ENCODE measurements at places on chromosomes 2 and 18.
A peak's percentile ranks its signal among the peaks of the same experiment; 100 is the strongest.

GRCh38 chr2:178109813-178110212 is 2.4 kb upstream of the RBM45 start:
- no peak for DNase-seq

DNA sequence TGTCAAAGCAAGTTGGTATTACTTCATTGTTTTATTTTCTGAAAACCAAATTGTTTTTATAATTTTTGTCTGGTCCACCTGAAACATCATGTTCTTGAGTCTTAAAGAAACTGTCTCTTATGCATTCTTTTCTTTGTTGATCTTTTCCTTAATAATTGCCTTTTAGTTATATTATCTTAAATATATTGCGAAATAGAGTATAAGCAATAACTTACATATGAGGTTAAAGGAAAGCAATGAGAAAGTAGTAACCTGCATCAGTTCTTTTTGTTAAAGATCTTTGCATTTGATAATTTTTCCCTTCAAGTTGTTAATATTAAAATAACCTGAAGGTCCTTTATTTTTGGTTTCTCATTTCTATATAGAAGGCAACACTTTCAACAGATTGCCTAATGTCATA is 315.0 kb downstream of the CTNNA2 start:
- no peak for DNase-seq

DNA sequence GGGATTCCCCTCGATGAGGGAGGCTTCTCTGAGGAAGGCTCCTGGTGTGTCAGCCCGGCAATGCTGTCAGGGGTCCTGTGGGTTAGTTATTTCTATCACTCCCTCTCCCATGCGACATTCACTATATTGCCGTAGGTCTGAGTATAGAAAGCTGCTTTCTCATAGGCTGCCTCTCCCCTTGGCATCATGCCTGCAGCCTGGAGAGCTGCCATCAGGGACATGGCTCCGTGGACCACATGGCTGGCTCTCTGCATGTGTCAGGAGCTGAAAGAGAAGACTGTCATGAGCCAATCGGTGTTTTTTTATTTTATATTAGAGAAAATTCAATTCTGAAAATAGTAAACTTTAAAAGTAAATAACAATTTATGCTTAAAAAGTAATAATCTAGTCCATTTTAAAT is 198.0 kb downstream of the CDH20 start:
- no peak for DNase-seq

GRCh38 chr2:215918901-215919599 is 94.3 kb downstream of the MREG start:
- DNase-seq = no peak

DNA sequence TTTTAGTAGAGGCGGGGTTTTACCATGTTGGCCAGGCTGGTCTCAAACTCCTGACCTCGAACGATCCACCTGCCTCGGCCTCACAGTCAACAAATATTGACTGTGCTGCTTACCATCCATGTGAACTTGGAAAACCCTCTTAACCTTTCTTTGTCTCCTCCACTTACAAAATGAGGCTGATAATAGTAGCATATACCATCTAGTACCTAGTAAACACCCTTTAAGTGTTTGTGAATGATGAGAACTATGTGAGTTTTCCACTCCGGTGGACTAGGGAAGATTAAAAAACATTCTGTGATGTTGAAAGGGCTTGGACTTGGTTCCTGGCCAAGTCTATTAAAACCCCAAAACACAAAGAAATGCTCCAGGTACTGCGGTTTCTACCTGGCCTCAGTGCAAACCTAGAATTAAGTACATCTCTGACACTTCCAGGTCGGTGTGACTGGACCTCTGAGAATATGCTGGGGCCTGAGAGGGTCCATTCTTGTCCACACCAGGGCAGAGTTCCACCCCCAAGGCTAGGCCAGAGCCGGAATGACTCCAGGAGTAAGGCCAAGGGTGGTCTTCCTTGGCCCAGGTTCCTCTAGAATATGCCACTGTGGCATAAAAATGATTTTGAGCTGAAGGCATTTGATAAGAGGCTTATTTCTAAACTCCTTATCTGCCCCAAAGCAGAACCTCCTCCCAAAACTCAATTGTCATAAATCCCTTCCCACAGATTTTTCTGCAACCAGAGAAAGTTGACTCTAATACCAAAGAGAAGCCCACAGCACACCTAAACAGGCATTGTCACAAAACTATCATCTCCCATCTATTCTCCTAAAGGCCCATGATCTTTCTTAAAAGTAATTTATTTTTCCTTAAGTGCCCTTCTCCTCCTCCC is 217.5 kb downstream of the TGIF1 start:
- no peak for DNase-seq

GRCh38 chr2:222864296-222864695 is 3.5 kb downstream of the ACSL3 start:
- no peak for DNase-seq

DNA sequence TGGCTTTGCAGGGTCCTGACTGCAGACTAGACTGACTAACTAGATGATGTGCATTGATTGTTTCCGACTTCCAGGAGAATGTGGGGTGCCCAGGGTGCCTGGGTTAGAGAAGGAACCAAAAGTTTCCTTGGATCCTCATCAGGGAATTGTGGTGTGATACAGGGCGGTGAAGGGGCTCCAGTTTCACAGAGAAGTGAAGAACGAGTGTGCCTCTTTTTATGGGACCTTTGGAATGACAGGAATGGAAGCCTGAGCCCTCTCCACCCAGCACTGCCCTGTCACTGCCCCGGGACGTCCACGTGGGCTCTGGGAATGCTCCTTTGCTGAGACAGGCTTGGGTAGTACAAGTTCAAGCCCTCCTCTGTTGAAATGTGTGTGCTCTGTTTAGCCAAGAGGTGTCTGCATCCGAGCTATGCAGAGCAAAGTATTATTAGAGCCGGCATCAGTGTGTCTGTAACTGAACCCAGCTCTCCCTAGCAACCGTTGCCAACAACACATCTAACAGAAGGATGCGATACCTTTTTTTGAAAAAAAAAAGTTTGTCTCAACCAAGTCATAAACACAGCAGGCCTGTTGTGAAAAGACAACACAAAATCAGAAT is 183.6 kb downstream of the SMAD7 start:
- DNase-seq = peak; percentile 24

DNA sequence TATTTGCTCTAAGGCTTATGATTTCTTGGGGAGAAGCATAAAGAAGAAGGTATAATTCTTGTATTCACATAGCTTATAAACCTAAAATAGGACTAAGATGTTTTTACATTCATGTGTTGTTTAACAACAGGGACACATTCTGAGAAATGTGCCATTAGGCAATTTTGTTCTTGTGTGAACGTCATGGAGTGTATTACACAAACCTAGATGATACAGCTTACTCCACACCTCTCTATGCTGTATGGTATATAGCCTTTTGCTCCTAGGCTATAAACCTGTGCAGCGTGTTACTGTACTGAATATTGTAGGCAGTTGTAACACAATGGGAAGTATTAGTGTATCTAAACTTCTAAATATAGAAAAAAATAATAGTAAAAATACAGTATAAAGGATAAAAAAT is 92.1 kb downstream of the PHLPP1 start:
- DNase-seq = no peak

DNA sequence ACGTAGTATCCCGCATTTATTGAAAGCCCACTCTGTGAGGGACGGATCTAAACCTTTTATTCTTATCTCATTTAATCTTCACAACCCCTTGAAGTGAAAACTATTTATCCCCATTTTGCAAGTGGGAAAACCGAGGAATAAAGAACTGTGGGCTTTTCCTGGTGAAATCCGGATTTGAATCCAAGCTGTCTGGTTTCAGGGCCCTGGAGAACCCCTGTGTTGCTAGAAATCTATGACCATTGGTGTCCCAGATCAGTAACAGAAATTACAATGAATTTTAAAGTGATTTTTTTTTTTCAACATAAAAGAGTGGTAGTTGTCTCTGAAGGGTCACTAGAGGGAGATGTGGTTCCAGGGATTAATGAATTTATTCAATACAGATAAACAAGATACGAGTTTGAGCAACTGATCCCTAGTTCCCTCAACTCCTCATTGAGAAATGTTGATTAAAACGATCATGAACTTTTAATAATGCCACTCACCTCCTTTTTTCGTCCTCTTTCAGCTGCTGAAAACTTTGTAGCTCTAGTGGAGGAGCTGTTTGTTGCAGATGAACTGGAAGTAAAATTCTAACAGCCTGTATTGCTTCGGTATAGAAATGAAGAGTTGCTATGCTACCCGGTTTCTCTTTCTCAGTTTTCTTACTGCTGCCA is 940 bp downstream of the XRCC5 start:
- no peak for DNase-seq

- no peak for DNase-seq
These were observed 16.3 kb upstream of the ATOH8 start for GRCh38 chr2:85737481-85737880.

DNA sequence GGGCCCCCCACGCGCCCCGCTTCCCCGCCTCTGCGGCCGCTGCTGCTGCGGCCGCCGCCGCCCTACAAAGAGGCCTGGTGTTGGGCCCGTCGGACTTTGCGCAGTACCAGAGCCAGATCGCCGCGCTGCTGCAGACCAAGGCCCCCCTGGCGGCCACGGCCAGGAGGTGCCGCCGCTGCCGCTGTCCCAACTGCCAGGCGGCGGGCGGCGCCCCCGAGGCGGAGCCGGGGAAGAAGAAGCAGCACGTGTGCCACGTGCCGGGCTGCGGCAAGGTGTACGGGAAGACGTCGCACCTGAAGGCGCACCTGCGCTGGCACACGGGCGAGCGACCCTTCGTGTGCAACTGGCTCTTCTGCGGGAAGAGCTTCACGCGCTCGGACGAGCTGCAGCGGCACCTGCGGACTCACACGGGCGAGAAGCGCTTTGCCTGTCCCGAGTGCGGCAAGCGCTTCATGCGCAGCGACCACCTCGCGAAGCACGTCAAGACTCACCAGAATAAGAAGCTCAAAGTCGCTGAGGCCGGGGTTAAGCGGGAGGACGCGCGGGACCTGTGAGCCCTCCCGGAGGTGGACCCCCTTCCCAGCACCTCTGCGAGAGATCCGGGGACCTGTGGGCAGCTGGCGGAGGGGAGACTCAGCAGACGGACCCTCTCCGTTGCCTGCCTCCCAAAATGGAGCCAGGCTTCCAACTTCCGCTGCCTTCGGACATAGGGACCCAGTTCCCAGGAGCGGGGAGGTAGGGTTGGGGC is 1.9 kb downstream of the SP5 start:
- DNase-seq = peak; percentile 47

DNA sequence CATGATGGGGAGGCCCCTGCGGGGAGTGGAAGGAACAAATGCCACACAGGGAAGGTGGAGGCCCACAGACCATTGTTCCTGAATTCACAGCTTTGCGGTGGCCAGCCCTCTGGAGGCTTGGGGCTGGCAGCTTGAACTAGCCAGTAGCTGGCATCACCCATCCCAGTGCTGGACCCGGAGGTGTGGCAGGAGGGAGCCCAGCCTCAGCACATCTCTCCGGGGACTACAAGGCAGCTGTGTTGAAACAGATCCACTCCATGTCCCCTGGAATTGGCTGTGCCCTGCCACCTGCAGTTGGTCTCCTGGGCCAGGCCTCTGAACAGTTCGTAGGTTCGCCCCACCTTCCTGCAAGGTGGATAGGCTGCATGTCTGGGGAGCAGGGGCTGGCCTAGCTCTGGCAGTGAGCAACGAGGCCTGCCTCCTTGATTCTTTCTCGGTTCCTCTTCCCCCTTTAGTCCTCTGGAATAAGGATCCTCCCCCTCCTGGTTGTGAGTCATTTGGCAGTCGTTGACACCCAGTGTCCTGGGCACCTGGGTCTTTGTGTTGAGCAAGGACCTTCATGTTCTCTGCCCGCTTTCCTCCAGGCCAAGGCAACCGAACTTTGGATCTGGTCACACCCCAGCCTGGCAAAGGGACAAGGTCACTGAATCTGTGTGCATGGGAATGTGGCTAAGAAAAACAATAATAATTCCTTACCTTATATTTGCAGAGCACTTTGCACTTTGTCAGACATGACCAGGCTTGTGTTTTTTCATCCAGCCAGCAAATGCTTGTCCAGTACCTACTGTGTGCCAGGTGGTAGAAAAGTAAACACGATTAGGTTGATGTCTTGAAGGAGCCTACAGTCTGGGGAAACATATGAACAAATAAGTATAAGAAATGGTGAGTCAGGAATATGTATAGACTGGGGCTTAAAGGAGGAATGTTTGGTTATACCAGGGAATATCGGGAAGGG is 55.0 kb upstream of the MCFD2 start:
- DNase-seq = no peak

DNA sequence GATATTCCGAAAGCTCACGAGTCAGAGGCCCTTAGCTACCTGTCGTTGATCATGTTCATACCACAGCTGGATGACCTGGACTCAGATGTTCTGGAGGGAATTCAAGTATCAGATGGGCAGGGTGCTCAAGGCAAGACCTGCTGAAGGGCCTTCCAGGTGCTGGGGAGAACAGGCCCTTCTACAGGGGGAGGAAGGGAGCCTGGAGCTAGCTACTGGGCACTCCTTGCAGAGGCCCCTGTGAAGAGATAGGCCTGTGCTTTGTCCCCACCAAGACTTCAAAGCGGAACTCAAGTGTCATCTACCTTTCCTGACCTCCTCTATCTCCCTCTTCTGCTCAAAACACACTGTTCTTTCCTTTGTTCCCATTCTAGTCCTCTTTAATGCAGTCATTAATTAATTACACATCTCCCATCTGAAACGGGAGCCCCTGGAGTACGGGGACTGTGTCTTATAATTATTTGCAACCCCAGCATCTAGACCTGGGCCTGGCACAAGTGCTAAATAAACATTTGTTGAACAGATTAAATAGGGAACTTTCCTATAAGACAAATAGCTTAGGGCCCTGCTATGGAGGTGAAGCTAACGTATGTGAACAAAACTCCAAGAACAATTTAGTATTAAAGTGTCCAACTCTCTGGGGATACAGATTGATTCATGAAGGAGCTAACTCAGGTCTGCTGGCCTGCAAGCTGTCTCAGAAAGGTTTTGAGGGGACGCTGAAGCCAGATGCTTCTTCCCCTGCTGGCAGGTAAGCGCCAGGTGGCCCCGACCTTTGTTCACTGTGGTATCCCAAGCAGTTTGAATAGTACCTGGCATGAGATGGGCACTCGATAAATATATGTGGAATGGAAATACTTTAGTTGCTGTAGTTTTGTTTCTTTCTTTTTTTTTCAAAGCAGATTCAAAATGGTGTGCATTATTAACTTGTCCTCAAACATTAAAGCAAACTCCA is 22.0 kb downstream of the RHOB start:
- no peak for DNase-seq

- DNase-seq = no peak
These were observed 901.9 kb upstream of the ZEB2 start for GRCh38 chr2:145421841-145422240.

DNA sequence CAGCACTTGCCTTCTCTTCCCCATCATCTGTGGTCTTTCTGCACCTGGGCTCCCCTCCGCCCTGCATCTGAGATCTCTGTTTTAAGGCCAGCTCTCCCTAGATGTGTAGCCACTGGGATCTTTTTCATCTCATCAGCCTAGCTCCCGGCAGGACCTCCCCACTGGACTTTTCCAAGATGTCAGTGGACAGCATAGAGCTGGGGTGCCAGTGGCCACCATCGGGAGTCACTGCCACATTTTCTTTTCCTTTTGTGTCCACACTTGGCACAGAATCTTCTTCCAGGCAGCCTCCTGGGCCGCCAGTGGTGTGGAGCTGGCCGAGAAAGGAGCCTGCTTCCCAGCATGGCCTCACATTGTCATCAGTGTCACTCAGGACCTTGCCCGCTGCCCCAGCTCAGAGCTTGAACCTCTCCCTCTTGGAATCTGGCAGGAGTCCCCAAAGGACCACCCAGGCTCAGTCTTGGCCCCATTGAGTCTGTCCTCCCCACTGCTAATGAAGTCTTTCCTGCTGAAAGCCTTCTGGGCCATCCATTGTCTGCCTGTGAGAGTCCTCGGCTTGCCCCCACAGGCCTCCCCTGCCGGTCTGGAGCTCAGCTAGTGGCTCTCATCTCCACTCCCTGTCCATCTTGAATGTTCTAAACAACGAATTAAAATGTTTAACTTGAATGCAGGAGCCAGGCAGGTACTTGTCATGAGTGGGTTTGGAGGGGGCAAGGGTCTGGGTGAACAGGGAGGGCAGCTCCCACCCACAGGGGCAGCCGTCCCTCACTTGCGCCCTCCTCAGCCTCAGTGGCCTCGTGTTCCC is 324.4 kb downstream of the GBX2 start:
- no peak for DNase-seq

Measured in CD8-positive, alpha-beta T cell (primary cell).